ENCODE measurements at places on chromosomes 16 and 17. TPM values are rescaled to one million over a fixed set of nuclear protein-coding genes. Genes with fewer than 3 reads are reported as not detected.

DNA sequence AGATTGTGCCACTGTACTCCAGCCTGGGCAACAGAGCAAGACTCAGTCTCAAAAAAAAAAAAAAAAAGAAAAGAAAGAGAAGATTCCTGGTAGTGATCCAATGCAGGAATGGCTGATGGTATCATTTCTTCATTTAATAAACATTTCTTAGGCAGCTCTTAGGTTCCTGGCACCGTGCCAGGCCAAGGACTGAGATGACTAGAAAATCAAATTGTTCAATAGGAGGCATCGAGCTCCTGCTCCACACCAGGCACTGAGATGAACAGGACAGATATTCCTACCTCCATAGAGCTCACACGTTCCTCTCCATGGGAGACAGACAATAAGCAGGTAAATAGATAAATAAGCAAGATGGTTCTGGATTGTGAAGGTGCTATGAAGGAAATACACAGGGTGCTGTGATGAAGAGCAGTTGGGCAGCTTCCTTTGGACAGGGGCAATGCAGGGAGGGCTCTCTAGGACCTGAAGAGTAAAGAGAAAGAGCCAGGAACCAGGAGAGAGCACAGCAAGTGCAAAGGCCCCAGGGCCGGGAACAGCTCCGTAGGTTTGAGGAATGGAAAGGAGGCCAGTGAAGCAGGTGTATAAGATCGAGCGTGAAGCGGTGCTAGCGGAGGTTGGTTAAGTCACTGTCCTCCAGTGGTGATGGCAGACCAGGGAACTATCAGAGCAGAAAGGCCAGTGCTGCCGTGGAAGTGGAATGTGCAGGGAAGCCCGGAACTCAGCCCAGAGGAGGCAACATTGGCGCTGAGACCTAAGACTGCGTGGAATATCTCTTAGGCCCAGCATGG is 26.5 kb upstream of the CRHR1 start:
- no peak for DNase-seq

DNA sequence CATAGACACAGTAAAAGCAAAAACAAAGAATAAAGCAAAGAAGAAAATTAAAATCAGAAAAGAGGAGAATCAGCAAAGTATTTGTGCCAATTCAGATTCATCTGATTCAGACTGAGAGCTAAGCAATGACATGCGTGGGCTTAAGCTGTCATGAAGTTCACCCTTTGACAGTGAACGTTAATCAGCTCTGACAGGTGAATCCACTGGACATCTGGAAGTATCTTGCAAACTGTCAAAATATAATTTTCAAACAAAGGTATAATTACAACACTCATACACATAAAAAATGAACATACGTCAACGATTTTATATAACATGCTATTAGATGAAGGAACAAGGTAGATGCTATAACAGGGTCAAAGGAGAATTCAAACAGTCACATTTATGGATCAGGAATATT is 596.3 kb upstream of the SALL1 start:
- no peak for DNase-seq

DNA sequence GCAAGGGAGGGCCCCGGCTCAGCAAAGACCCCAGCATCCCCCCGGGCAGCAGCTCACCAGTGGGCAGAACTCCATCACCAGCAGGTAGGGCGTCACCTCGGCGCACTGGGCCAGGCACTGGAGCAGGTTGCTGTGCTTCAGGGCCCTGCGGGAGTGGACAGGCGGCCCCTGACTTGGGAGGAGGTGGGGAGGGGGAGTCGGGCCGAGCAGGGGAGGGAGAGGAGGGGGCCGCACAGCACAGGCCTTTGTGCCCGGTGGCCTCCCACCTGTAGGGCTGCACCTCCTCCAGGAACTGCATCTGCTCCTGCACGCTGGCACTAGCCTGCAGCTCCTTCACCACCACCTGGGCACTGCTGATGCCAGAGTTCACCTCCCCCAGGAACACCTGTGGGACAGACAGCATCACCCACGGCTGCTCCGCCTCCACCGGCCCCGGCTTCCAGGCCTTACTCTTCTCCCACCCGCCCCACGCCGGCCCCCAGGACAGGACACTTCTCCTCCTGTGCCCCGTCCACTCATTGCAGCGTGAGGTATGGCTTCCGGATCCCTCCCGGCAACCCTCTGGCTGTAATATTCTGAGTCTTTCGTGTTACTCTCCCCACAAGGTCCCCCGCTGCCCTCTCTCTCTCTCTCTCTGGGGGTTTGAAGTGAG is 37.7 kb upstream of the PVALEF start:
- no peak for DNase-seq

GRCh38 chr17:57746221-57746620 is 1.1 kb upstream of the CCDC182 start:
- no peak for DNase-seq

GRCh38 chr17:71395901-71396300 is 724.9 kb upstream of the SOX9 start:
- DNase-seq: no peak

DNA sequence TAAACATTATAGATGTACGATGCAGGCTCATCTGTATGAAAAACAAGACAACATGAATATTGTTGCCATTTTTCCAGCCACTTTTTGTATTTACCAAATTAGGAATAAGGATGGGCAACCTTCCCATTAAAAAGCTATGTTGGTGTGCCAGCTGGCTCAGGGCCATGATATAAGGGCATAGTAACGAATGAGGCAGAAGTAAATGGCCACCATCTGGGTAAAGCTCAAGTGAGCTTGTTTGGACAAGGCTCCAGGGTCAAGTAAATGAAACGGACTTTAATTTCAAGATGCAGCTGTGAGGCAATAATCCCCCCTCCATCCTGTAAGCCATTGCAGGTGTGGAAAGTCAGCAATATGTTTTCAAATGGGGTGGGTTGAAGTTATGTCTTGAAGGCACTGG is 930.9 kb upstream of the CDH8 start:
- DNase-seq: peak; percentile 4

DNA sequence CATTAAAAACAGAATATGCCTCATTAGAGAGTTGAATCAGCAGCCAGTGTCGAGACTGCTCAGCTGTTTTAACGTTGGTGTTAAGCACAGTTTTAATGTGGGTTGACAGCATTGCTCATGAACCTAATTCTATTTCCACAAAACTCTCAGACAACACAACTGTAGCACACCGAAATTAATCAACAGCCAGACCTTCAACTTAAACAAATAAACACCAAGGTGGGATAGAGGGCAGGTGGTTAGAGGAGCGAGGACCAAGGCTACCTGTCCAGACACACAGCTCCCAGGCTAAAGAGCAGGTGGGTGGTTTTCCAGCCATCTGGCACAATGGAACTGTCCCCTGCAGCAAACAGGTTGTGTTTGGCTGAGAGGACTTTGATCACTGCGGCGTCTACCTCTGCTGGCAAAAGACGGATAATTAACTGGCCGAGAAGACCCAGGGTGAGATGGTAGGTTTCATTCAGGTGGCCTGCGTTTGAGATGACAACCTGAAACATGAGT is 69.6 kb upstream of the ATP2A3 start:
- no peak for DNase-seq

OR4D1 gene
- not detected for polyA plus RNA-seq

Data from right lung (tissue), 10 donors.